ENCODE measurements at places on chromosomes 5 and 9.

- no peak for DNase-seq
Observed at GRCh38 chr5:1807451-1808185, 6.4 kb downstream of the NDUFS6 start.

GRCh38 chr5:147756566-147756965 lies 26.0 kb downstream of the JAKMIP2 start:
- no peak for DNase-seq

- no peak for DNase-seq
Observed at GRCh38 chr9:97487861-97488260, 13.6 kb upstream of the TMOD1 start.

DNA sequence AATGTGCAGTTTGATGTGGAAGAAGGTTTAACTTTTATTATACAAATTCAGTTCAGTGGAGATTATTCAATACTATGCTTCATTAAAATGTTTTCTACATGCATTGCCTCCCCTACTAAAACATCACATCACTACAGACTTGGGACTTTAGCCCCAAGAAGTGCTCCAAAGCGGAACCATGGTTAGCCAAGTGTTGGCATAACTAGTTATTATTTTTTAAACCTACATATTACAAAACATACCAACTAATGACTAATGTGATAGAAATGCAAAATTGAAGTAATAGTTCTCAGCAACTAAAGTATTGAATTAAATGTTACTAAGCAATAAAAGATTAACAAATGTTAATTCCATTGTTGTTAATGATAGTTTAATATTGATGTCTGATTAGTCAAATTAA lies 74.5 kb downstream of the XRCC4 start:
- no peak for DNase-seq

GRCh38 chr5:39542511-39543285 lies 117.9 kb upstream of the DAB2 start:
- DNase-seq, result no peak

DNA sequence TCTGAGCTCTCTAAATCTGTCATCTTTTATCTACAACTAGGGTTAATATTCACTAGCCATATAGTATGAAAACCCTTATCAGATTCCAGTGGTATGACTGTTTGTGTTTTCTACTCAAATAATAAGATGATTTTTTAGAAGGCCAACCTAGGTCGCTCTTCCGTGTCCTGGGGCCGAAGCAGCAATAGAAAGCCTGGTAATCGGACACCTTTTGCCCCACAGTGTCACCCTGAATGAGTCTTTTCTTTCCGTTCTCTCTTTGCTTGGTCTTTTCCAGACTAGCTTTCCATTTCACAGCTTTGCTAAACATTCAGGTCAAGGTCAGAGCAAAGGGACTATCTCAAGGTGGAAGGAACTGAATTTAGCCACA lies 243.3 kb upstream of the ANKRD55 start:
- DNase-seq, result no peak

DNA sequence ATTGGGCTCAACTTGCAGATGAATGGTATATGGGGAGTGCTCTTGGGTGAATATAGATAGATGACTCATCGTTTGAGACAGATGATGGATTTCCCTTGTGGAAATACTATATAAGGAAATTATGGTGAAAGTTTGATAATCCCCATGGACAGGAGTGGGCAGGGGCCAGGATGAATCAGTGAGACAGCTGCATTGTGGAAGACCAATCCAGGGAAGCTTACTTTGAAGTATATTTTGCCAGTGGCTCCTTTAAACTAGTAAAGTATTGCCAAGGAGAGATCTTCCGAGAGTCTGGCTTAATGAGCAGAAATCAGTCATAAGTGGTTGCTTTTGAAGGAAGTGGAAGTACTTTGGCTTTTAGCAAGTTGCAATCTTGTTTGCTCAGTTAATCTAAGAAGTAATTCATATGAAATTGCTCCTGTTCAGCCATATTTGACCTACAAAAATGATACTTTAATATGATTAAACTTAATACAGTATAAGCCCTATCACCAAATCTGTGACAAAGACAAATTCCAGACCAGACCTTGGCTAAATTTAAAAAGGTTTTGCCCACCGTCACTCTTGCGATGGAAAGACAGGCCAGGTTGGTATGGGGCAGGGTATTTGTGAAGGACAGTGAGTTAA lies 9.3 kb upstream of the TNC start:
- DNase-seq, result no peak

GRCh38 chr9:88828492-88828974 lies 162.7 kb upstream of the S1PR3 start:
- no peak for DNase-seq

DNA sequence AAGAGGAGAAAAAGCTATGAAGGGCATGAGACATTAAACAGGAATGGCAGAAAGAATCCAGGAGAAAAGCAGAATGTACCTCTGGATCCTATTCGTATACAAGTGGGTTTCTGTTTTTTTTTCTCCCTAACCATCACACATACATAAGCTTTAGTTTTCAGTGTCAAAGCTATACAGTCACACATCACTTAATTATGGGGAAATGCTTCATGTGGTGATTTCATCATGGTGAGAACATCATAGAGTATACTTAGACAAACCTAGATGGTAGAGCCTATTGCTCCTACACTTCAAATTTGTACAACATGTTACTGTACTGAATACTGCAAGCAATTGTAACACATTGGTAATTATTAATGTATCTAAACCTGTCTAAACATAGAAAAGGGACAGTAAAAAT lies 290.6 kb downstream of the AOPEP start:
- DNase-seq, result no peak

- no peak for DNase-seq
Observed at GRCh38 chr9:100856238-100856637, 172.3 kb upstream of the PLPPR1 start.

GRCh38 chr5:111447822-111448221 lies 64.5 kb downstream of the STARD4 start:
- no peak for DNase-seq

DNA sequence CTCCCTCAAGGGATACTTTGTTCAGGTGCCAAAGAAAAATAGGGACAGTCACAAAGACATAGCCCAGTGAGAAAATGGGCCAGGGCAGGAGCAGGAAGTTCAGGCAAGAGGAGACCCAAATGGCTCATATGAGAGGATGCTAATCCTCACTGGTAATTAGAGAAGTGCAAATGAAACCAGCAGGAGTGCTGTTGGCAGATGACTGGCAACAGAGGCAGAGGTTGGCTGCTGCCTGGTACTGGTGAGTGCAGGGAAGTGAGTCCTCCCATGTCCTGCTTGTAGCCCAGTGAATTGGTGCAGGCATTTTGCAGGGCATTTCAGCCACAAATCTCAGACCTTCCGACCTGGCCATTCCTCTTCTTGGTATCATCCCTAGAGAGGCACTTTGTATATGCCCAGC lies 23.5 kb downstream of the ODF2 start:
- DNase-seq, result no peak

DNA sequence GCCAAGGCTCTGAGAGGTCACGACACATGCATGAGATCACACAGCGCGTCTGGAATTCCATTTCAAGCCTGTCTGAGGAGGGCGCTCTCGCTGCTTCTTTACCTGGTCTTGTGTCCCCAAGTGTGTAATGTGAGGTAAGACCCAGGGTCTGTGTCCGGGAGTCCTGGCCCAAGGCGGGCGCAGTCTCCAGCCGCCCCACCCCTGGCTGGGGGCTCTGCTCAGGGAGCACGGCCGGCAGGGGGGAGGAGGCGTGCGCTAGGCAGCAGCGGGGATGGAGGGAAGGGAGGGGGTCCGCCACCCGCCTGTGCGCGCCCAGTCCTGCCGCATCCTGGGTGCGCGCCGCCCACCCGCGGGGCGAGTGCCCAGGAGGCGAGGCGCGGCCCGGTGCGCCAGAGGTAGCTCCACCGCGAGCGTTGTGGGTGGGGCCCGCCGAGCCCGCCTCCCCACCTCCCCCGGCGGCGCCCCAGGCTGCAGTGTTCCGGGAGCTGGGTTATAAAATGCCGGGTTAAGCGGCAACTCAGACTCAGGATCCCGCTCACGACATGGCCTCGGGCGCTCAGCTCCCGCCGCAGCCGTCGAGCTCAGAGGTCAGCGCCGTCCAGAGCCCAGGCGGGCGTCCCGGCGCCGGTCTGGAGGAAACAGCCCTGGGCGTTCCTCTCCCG lies at the start of gene CCNI2:
Gene CCNI2 (plus strand): TSS at position 473 of the 662 bp plus-strand sequence. CDS start 70 bp downstream, at position 543.
- DNase-seq, result no peak

GRCh38 chr9:125131778-125132177 lies 11.6 kb downstream of the SCAI start:
- DNase-seq, result no peak

DNA sequence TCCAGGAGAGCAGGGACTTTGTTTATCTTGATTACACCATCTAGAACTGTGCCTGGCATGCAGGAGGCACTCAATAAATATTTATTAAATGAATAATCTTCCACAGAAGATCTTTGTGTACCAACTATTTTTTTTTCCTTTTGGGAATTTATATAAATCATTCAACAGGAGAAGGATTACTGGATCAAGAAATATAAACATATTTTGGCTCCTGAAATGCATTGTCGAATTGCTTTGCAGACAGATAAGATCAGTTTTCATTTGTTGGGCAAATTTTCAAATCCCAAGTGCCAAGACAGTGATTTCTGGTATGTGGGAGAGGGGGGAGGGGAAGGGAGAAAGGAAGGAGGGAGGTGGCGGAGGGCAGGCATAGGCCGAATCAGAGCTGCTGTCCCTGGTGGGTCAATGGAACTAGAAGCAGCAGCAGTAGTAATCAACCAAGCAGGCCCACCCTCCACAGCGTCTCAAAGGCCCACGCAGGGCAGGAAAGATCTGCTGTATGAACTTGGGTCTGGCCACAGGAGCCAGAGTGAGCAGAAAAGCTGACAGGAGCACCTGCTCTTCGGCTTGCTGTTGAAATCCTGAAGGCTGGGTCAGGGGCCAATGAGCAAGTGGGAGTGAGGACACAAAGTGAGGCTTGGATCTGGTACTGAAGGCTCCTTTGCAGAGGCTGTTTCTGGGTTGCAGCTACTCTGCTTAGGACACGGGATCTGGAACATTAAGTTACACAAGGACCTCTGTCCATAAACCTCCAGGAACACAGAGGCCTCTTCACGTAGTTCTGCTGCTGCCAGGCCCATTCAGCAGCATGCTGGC lies 15.8 kb upstream of the TRAF1 start:
- DNase-seq, result no peak

DNA sequence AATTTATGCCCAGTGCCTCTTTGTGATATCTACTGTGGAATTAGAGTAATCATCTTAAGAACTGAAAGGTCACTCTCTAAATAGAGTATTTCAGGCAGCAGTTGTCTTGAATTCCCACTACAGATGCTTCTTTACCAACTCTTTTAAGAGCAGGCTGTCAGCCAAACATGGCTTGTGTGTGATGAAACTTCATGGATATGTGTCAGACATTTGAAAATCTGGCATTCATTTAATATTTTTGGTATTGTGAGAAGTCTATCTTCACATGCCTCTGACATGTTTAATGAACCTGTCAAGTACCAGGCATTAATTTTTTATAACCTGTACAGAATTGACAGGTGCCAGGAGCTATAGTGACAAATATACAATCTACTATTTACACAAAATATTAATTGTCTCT lies 318.6 kb downstream of the CDH9 start:
- no peak for DNase-seq

- DNase-seq, result no peak
Observed at GRCh38 chr9:94782355-94783101, 56.0 kb downstream of the AOPEP start.

- DNase-seq, result no peak
Observed at GRCh38 chr5:72463449-72464052, 43.7 kb downstream of the ZNF366 start.

DNA sequence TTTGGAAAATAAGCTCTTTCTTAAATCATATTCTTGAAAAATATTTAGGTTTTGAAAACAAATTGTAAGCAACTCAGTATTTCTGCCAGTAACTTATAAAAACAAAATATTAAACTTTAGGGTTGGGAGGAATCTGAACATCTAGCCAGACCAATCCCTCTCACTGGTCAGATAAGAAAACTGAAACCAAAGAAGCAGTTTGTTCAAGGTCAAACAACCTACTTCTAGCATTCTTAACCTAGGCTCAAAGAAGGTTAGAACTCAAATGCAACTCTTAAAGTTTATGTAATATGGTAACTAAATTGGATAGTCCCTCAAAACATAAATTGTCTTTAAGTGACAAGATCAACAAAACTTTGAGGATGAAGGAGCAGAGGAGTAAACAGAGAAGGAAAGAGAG lies 374.9 kb upstream of the TNC start:
- no peak for DNase-seq

Data from anterior cingulate cortex (tissue), 58 donors.